Regular cardiac myocyte (primary cell): ENCODE measurements at places on chromosomes 6 and 20. TPM values are rescaled to one million over a fixed set of nuclear protein-coding genes. Genes with fewer than 3 reads are reported as not detected.

Gene DACT2
- 2.7 and 10.4 TPM in 2 replicates for total RNA-seq

Gene MATN4
- total RNA-seq, result 0.19 TPM in 1 of 2 replicates, not detected in the other

Gene TRAPPC3L
- total RNA-seq, result under 0.01 and 0.19 TPM in 2 replicates

Gene C4B
- total RNA-seq, result 1.9 and 4.5 TPM in 2 replicates

Gene PARD6B
- total RNA-seq, result 0.96 and 1.7 TPM in 2 replicates

Gene ELOVL2
- total RNA-seq, result 0.38 and 2.8 TPM in 2 replicates

Gene HLA-DQB1
- under 0.01 TPM in 1 of 2 replicates, not detected in the other for total RNA-seq

Gene RIMS1
- total RNA-seq, result 17.1 and 39.5 TPM in 2 replicates

Gene NFS1
- 26.5 and 28.0 TPM in 2 replicates for total RNA-seq

Gene TULP4
- total RNA-seq, result 117 and 167 TPM in 2 replicates

Gene ADGRF4
- total RNA-seq, result 0.19 and 0.28 TPM in 2 replicates

Gene FILIP1
- total RNA-seq, result 0.58 and 2.5 TPM in 2 replicates

Gene VSX1
- not detected in 2 replicates for total RNA-seq

Gene ANGPT4
- under 0.01 TPM in 1 of 2 replicates, not detected in the other for total RNA-seq

Gene KIF25
- 0.38 and 2.0 TPM in 2 replicates for total RNA-seq

Gene SLC17A2
- not detected in 2 replicates for total RNA-seq

Gene TFAP2B
- under 0.01 TPM in 2 replicates for total RNA-seq

Gene GATA5
- not detected in 2 replicates for total RNA-seq

Gene COL12A1
- 163 and 238 TPM in 2 replicates for total RNA-seq

Gene BHLHE23
- total RNA-seq, result not detected in 2 replicates

Gene FOXA2
- not detected in 2 replicates for total RNA-seq

Gene TCF21
- 8.2 and 8.5 TPM in 2 replicates for total RNA-seq

Gene FLRT3
- total RNA-seq, result 0.58 and 1.1 TPM in 2 replicates

Gene BPIFA3
- not detected in 2 replicates for total RNA-seq

Gene SLC2A10
- total RNA-seq, result 32.2 and 49.3 TPM in 2 replicates

Gene CRIP3
- not detected in 2 replicates for total RNA-seq

Gene ZBP1
- total RNA-seq, result not detected in 2 replicates

Gene SAMD10
- total RNA-seq, result 0.38 and 0.56 TPM in 2 replicates

Gene TSPO2
- not detected in 2 replicates for total RNA-seq

Gene FITM2
- 6.2 and 8.4 TPM in 2 replicates for total RNA-seq

Gene SMOC2
- total RNA-seq, result 0.28 TPM in 1 of 2 replicates, not detected in the other

Gene SNRNP48
- 12.4 and 13.0 TPM in 2 replicates for total RNA-seq

Gene RAMACL
- total RNA-seq, result 0.38 and 1.1 TPM in 2 replicates

Gene F13A1
- total RNA-seq, result not detected in 2 replicates

Gene SPATS1
- not detected in 2 replicates for total RNA-seq

Gene PM20D2
- total RNA-seq, result 3.1 and 4.6 TPM in 2 replicates

Gene BFSP1
- total RNA-seq, result 1.9 and 2.8 TPM in 2 replicates

Gene SLC22A16
- total RNA-seq, result under 0.01 TPM in 1 of 2 replicates, not detected in the other

Gene MYH7B
- under 0.01 TPM in 1 of 2 replicates, not detected in the other for total RNA-seq

Gene COL20A1
- under 0.01 TPM in 1 of 2 replicates, not detected in the other for total RNA-seq

Gene GCNT2
- total RNA-seq, result 0.19 and 1.4 TPM in 2 replicates

Gene TOX2
- total RNA-seq, result 1.4 and 2.1 TPM in 2 replicates

Gene CCDC28A
- total RNA-seq, result 12.4 and 13.8 TPM in 2 replicates

Gene RBPJL
- total RNA-seq, result not detected in 2 replicates

Gene HLA-DRA
- total RNA-seq, result 0.38 and 1.7 TPM in 2 replicates

Gene SLC35D3
- total RNA-seq, result under 0.01 TPM in 1 of 2 replicates, not detected in the other

Gene SIM1
- total RNA-seq, result under 0.01 and 1.9 TPM in 2 replicates

Gene TTLL9
- total RNA-seq, result 0.28 TPM in 1 of 2 replicates, not detected in the other

Gene MUC22
- total RNA-seq, result not detected in 2 replicates

Gene GPR63
- total RNA-seq, result 0.28 and 0.38 TPM in 2 replicates

Gene DUSP15
- 0.56 TPM in 1 of 2 replicates, not detected in the other for total RNA-seq
